ENCODE measurements at places on chromosomes 5 and 9.

- no peak for DNase-seq
Observed at GRCh38 chr5:103360475-103360874, 101.9 kb downstream of the MACIR start.

- DNase-seq: no peak
Observed at GRCh38 chr5:175531361-175531760, 53.0 kb downstream of the SFXN1 start.

GRCh38 chr5:175248416-175248905, 195.5 kb downstream of the DRD1 start:
- DNase-seq: no peak

DNA sequence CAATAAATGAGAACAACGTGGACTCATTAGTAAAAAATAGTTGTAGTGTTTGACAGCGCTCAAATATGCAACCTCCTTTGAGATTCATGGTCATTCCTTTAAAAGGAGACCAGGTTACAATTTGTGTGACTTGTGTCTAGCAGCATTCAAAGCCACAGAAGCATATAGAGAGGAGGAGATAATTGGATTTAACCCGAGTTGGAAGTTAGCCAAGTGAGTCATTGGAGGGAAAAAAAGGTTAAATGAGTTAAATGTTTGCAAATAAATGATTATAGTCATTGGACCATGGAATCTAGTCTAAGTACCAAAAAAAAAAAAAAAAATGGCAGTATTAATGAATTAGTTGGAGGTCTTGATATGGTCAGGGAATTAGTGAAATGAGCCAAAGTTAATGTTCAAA, 90.9 kb downstream of the ITGA1 start:
- DNase-seq: no peak

DNA sequence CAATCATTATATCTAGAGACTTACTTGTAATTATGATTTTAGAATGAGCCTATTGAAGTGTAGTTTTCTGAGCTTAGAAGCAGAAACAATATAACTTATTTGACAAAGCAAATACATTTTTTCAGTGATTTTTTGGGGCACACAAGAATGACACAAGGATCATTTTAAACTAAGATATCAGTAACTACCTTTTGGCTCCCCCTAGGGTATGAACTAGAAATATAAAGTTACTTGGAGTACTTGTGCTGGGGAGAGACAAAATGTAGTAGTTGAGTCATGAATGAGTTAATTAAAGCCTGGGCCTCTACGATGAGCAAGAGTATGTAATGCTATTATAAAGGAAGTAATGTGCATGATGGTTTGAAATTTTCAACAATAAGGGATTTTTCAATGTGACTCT, 1244.1 kb upstream of the ACO1 start:
- DNase-seq: no peak

DNA sequence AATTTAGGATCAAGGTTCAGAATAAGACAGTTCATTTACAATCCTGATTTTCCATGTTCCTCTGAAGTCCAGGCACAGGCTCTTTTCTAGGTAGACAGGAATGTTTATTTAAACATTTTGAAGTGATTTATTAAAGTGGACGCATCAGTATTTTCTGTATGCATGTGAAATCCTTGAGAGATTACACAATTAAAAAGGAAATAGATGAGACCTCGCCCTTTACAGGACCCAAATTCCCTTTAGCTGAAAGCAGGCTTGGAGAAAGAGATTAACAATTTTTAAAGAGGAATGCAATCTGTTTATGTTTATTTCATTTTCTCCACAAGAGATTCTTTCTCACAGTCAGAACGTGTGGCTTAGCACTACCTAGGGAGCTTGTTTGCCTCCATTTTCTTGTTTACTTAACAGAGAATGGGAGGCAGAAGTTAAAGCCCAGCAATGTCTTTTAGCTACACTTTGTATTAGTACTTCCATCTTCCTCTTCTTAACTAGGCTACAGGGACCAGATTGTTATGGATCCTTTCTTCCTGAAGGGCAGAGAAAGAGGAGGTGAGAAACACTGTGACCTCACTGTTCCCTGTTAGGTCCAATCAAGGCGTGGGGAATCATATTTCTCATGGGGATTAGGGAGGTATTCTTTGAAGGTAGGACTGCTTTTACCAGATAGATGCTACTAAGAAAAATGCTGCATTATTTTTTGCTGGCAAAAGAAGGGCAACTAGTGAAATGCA, 416.0 kb downstream of the SH3GL2 start:
- DNase-seq: no peak

DNA sequence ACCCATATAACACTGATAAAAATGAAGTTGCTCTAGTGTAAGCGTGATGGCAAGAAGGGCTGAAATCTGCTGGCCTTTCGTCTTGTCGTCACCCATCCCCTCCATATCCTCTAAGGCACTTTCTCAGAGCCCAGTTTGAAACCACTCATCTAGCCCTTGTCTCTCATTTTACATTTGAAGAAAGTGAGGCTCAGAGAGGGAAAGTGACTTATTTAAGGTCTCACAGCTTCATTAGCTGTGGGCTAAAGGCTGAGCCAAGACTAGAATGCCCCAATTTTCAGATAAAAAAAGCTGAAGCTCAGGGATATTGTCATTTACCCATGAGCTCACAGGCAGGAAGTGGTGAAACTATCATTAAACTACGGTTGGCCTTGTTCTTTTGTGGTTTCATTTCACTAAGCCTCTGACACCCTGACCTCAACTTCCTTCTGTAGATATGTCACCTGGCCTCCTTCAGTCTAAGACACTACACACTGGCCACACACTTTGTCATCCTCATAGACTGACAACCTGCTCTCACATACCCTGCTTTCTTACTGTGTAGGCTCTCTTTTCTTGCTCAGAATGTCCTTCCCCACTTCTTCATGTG, 176.7 kb upstream of the DMAC1 start:
- peak; percentile 50 for DNase-seq

DNA sequence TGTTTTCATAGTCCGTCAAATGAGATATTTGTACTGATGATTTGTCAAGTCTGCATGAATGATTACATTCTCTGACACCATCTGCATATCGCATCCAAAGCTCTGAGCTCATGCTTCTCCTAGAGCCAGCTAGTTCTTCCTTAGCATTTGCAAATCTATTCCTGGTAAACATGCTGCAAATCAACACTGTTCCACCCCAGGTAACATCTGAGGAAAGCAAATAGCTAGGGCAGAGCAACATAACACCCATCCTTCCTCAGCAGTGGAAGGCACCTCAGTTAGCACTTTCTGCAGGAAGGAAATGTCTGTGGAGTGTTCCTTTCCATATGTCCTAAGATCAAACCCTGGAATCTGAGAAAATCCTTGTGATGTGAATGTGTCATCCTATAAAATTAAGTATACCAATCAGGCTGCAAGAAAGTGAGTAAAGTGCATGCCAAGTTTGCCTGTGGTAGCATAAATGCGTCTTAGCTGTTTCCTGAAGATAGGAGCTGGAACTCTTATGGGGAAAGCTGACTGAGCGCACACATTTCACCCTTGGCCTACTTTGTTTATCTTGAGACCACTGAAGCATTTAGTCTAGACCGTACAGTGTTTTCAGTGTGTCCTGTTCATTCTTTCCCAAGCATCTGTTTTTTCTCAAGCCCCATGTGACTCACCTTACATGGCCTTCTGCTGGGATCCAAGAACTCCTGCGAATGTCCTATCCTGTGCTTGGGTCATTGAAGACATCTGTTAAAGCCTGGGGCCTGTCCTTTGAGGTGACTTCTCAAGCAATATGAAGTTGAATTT, 50.9 kb upstream of the STARD4 start:
- DNase-seq: no peak

DNA sequence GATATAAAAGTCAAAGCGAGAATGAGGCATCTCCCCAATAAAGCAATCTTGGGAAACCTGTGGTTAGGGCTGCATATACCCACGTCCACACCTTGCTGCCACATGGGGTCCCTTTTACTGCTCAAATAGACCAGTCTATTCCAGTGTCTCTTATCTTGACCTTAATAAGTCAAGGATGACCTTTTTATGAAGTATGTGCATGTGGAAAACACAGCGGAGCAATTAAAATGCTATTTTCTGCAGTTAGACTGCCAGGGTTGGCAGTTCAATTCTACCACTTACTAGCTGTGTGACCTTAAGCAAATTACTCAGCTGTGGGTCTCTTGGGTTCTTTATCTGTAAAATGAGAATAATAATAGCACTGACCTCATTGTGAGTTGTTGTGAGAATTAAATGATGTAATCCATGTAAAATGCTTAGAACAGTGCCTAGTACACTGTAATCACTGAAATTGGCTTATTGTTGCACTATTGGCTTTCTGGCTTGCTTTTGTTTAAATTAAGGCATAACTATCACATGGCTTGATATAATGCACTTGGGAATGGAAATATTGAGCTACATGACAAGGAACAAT, 67.8 kb upstream of the HSPB3 start:
- no peak for DNase-seq

DNA sequence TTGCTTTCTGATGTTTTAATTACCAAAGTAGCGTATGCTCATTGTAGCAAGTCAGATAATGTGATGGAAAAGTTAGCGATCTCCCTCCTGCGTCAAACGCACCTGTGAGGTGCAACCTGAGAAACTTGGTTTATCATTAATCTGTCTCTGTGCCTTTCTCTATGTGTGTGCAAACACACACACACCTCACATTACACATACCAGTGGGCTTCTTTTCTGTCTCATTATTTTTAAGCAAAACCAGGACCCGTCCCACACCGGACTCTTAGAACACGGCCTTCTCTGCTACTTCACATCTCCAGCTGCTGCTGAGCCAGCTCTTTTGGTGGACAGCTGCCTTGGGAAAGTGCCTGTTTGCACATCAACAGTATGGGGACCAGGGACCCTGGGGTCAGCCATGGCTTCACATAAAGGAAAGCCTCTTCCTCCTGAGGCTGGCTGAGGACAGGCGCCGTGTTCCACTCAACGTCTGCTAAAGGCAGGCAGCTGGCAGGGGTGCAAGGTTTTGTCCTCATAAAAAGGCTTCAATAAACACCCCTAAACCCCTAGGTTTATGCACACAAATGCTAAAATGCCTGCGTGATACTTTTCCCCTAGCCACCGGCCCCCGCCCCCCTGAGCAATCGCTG, 44.2 kb downstream of the MRPL36 start:
- DNase-seq: no peak

GRCh38 chr5:88322785-88323184, 54.1 kb upstream of the TMEM161B start:
- DNase-seq: no peak

GRCh38 chr9:108272349-108272899, 583.4 kb downstream of the ACTL7B start:
- DNase-seq: no peak

Data from stimulated activated CD8-positive, alpha-beta memory T cell treated with anti-CD3 and anti-CD28 coated beads, Interleukin-7, amount 100 ng/mL, for 4 hours (primary cell).